Esophagus mucosa (tissue), 1 donor: ENCODE measurements at places on chromosomes 7 and 10.

- peak; percentile 88 for ATAC-seq
Measured at GRCh38 chr7:130281260-130281659, 11.7 kb upstream of the CPA4 start.

GRCh38 chr10:31158011-31158658 lies 126.5 kb upstream of the ZNF438 start:
- no peak for ATAC-seq

DNA sequence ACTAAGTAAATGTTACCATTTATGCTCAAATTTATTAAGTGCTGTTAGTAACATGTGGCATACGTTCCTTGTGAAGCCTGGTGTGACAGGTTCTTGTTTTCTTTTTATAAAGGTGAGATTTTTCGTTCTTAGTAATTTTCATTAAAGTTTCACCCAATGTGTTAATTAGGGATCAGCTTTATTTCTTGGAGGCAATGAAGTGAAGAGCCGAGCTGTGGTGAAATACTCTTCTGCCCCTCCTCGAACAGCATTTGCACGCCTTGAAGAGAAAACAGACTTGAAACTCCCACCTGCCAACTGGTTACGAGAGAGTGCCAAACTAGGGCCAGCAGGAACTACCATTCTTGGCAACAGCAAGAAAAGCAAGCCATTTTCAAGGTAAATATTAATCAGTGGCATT lies 1.5 kb downstream of the EDRF1 start:
- ATAC-seq: no peak

DNA sequence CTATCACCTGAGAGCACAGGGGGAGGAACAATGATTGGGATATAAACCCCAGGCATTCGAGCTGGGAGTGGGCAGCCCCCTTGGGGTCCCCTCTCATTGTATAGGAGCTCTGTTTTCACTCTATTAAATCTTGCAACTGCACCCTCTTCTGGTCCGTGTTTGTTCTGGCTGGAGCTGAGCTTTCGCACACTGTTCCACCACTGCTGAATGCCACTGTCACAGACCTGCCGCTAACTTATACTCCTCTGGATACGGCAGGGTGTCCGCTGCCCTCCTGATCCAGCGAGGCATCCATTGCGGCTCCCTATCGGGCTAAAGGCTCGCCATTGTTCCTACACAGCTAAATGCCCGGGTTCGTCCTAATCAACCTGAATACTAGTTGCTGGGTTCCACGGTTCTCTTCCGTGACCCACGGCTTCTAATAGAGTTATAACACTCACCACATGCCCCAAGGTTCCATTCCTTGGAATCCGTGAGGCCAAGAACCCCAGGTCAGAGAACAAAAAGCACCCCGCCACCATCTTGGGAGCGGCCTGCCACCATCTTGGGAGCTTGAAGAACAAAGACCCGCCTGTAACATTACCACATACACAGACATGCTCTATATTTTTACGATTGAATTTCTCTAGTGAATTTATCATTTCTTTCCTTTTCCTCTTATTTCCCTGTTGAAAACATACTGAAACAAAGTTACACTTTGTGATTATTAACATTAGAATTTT lies 9.0 kb downstream of the ZWINT start:
- no peak for ATAC-seq
